ENCODE measurements at places on chromosomes 13 and 19.

GRCh38 chr13:105389373-105389772 is 1146.1 kb downstream of the EFNB2 start:
- no peak for DNase-seq

DNA sequence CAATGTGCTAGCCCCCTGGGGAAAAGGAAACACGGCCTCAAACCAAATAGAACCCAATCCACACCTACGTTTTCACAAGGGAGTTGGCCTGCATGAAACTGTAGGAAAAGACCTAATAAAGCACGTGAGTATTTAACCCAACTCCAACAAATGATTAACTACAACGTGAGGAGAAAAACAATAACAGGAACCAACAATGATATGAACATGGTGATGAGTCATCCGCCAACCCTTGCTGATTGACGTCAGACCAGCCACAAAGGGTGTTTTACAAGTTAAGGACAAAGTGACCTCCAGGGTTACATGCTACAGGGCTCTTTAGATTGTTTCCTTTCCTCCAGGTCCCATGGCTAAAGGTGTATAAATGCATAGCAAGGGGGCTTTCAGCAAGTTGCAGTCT is 460.5 kb downstream of the COG6 start:
- peak; percentile 51 for DNase-seq

DNA sequence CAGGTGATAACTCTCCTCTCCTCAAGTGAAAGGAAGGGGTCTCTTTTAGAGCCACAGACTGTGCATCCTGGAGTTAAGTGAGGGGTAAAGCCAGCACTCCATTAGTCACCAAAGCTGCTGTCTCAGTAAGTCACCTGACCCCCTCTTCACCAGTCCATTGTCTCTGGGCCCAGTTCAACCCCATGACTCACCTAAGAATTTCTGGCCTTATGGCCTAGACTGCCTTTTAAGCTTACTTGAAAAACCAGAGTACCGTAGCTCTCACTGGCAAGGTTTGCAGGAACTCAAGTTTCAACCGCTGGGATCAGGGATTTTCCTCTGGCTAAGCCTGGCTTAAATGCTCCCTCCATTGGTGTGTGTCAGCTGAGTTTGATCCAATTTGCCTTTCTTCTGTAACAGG is 23.4 kb upstream of the EID2 start:
- DNase-seq = no peak

DNA sequence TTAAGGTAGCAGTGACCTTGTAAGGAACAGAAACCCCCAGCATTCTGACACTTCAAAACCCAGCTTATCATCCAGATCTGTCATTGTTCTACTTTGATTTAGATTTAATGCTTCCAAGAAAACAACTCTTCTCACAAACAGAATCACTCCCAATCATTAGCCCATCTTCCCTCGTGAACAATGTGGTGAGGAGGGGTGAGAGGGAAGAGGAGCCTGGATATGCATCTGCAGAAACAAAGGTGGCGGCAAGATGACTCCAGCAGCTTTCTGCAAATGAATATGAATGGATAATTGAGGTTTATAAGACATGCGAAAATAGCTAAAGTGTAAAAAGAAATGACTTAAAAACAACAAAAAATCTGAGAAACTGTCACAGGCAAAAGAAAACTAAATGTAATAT is 859.9 kb upstream of the SLC10A2 start:
- no peak for DNase-seq

DNA sequence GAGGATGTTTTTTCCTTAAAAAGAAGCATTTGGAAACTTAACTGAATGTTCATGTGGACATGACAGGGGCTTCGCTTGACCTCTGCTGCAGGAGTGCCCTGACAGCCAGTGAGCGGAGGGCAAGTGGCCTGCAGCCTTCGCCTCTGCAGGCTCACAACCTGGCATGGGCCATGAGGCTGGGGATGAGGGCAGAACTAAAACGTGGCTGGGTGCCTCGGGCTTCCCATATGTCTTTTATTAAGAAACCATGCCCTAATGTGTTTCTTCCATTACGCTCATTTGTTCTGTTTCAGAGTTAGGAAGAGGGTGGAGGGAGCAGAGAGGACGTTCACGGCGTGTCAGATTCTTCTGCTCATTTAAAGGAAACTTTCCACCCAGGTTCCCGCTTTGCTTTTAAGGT is 2.9 kb downstream of the ARHGEF7 start:
- no peak for DNase-seq

DNA sequence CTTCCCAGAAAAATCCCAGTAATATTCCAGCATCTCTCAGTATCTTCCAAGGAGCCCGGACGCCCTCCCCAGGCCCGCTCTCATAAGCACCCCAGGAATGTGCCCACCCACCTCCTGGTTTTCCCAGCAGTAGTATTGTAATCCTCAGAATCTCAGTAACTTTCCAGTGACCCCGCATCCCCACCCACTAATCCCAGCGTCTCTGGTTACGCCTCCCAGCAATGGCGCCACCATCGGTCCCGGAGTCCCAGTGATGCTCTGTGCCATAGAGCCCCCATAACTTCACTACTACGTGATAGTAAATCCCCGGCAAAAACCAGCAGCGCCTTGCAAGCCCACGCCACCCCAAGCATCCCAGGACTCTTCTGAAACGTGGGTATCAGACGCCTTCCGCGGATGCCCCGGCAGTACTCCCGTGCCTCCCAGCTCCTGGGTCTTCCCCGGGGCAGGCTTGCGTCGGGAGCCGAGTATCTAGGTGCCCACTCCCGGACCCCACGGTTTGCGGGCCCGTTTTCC is 928 bp upstream of the PNPLA6 start:
- DNase-seq = peak; percentile 33

- DNase-seq = peak; percentile 78
Measured at GRCh38 chr19:53792721-53793433, 31.2 kb downstream of the NLRP12 start.

DNA sequence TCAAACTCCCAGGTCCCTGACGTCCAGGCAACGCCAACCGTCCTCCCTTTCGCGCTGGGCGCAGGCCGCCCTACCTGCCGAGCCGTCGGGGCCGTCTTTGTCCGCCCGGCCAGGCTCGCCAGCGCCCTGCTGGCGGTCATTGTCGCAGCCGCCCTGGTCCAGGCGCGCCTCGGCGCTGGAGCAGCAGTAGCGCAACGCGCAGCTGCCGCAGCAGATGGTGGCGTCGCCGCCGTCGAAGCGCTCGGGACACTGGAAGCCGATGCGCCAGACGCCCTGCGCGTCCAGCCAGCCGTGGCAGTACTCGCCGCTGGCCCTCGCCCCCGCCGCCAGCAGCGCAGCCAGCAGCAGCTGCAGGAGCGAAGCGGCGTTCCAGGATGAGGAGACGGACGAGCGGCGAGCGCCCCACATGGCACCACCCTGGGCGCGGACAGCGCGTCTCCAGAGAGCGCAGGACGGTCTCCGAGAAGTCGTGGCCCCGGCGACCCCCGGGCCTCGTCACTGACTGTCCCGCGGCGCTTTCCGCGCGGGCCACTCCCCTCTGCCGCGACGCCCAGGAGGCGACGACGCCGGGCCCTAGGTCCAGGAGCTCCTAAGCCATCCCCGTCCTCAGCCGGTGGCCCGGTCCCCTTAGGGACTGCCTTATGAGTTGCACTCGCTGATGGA is 1.1 kb downstream of the SHISA2 start:
- no peak for DNase-seq

DNA sequence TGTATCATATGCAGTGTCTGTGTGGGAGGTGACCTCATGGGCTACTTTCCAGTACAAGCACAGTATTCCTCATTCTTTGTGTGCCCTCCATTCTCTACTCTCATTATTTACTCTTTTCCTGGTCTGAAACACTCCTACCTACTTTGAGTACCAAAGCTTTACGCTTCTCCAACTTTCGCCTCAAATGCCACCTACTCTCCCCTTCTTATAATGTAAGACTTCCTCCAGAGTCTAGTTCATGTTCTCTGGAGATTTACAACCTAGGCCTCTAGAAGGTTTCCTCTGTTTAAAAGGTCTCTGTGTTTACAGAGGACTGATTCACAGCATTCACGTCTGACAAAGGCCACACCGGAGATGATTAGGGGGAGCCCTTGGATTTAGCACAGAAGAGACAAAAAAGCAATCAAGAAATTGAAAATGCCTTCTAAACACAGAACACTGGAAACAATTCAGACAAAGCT is 302.0 kb downstream of the KLF12 start:
- no peak for DNase-seq

DNA sequence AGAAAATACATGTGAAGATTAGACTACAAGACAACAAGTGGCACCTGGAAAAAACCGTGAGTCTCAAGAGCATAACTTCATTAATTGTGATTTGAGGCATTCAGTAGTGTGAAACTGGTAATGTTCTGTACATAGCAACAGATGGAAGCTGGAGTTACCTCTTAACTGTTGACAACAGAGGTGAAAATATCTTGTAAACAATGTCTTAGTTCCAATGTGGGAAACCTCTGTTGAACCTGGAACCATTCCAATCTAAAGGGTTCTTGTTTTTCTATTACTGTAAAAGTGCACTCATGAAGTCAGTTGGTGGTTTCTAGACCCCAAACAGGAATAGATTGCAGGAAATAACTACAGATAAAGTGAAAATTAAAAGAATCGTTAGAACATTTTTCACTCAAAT is 728.4 kb downstream of the SLITRK1 start:
- DNase-seq = no peak

DNA sequence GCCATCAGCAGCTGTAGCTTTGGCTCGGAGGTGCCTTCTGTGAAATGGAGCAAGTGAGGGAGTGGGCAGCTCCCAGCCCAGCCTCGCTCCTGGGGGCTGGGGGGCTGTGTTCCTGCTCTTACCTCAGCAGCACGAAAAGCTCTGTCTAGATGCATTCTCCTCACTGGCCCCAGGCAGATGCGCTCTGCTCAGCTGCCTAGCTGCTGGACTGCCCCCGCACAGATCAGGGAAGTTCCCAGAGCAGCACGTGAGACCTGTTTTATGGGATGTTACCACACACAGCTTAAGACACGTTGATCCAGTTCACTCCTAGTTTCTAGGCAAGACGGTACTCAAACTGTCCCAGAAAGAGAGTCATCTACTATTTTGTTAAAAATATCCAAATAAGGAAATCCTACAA is 13.6 kb downstream of the LCP1 start:
- peak; percentile 67 for DNase-seq

GRCh38 chr13:28239374-28239773 is 101.0 kb downstream of the PAN3 start:
- DNase-seq = no peak

DNA sequence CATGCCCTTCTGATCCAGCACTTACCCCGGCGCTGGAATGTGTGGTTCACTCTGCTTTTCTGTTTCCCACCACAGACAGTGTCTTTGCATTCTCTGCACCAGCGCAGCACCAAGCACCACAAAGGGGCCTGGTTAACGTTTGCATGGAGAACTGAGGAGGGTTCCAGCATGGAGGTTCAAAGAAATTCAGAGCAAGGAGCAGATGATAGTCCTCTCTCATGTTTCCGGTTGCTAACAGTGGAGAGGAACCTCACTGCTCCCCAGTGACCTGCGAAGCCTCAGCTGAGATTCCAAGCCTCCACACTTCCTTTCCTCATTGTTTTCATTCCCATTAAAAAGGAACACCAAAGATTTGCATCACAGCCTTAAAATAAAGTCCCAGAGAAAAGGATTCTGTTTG is 99.7 kb downstream of the STARD13 start:
- DNase-seq = no peak

DNA sequence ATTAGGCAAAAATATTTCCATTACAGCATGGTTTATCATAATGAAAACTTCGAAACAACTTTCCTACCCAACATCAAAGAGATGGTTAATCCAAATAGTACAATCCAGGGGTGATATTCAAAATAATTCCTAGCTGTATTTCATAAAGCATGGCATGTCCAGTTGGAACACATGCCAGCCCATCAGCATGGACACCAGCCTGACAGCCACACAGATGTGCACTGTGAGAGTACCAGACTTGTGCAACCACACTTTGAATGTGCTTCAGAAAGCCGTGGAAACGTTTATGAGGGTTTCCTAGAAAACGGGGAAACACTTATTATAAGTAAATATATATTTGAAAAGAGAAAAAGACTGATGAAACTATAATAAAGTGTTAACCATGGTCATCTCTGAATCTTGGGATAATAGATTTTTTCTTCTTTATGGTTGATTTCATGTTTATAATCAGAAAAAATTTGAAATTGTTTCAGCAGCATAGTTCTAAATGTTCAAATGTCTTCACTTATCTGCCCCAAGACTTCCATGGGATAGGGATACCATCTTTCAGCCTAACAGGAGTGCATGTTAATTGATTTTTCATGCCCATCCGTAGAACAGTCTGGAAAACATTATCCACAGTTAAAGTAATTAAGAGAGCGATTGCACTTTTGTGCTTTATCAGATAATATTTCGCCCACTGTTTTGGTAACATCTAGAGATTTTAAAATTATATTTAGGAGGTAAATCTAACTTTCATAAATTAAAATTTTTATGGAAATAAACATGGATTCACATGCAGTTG is 242.6 kb upstream of the IRS2 start:
- no peak for DNase-seq

DNA sequence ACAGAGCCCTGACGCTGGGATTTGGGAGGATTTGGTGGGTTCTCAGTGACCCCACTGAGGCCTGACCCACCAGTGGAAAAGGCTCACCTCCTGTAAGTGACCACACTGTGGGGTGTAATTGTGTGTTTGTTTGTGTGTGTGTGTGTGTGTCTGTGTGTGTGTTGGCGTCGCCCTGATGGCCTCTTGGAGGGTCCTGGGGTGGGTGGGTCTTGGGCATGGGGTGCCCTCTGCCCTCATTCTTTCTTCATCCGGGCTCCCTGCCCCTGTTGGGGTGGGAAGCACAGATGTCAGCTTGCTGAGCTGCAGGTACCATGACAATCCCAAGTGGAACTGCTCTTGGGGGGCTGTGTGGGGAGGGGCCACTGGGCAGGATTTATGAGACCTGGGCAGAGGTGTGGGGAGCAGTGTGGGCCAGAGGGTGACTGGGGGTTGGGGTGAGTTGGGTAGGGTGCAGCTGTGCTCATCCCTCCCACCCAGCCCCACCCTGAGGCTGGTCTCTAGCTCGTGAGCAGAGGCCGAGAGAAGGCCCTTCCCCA is 22.8 kb downstream of the WTIP start:
- no peak for DNase-seq

DNA sequence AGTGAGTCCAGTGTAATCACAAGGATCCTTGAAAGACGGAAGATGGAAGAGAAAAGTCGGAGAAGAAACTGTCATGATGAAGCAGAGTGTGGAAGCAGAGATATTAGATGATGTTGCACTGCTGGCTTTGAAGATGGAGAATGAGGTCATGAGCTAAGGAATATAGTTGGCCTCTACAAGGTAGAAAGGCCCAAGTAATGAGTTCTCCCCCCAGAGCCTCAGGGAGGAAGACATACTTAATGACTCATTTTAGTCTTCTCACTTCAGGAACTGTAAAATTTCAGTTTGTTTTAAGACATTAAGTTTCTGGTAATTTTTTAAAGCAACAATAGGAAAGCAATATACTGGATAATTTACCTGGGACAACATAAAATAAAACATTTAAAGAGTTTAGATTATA is 1331.5 kb upstream of the PCDH20 start:
- no peak for DNase-seq

- DNase-seq = no peak
Measured at GRCh38 chr19:48870048-48870447, 1.6 kb upstream of the PLEKHA4 start.

GRCh38 chr19:42268704-42269477 is at the start of gene CIC:
Gene CIC (plus strand): TSS chr19:42269252. CDS start chr19:42271784, 2,532 bp downstream.
- DNase-seq = peak; percentile 100
